Activated T-helper 1 cell treated with anti-CD3 and anti-CD28 coated beads, Interleukin-12 subunit alpha, Interleukin-12 subunit beta, Interleukin-2, Interleukin-4 antibody, amounts not matched to agents 30 ng/mL and 10 ng/mL and 1 ng/mL, durations not matched to agents 14 hours and 24 hours and 36 hours (primary cell): ENCODE measurements at places on chromosomes 11 and 22.

GRCh38 chr22:21952586-21953571 lies at the start of gene PPM1F:
TSS of gene PPM1F (minus strand) at chr22:21952848. CDS start at chr22:21946048, 6,800 bp downstream.
- peak; percentile 88 for DNase-seq
- peaks cover 3% of the 10 kb centered on the region for H3K36me3 ChIP-seq
- peak within 1 kb of the TSS; percentile 79 for H3K27ac ChIP-seq
- peaks cover 6% of the 10 kb centered on the region for H3K4me1 ChIP-seq

GRCh38 chr22:32030518-32031247 lies 12.4 kb upstream of the SLC5A1 start:
- no peak overlapping the region for H3K27ac ChIP-seq
- no peak overlapping the region for H3K4me3 ChIP-seq
- peaks cover 18% of the 10 kb centered on the region for H3K27me3 ChIP-seq
- H3K4me1 ChIP-seq, result no peaks in the 10 kb centered on the region
- H3K36me3 ChIP-seq, result no peaks in the 10 kb centered on the region

DNA sequence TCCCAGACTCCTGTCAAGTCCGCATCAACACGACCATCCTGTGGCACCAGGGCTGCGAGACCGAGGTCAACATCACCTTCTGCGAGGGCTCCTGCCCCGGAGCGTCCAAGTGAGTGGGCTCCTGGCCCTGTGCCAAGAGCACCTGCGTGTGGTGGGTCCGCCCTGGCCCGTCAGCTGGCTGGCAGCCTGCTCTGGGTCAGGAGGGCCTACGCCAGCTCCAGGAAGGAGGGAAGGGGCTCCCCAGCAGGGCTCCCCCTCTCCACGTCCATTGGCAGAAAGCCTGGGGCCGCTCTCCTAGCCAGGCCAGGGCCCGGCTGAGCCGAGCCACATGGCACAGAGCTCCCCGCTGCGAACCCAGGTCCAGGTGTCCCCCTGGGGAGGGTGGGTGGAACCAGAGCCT lies 37.8 kb downstream of the MUC5B start:
- peaks cover 4% of the 10 kb centered on the region for H3K4me1 ChIP-seq
- H3K4me3 ChIP-seq, result no peak overlapping the region
- DNase-seq, result no peak
- no peaks in the 10 kb centered on the region for H3K27me3 ChIP-seq
- peaks cover 3% of the 10 kb centered on the region for H3K36me3 ChIP-seq

- peaks cover 2% of the 10 kb centered on the region for H3K27me3 ChIP-seq
- peaks cover 26% of the 10 kb centered on the region for H3K4me1 ChIP-seq
- peaks cover 9% of the 10 kb centered on the region for H3K36me3 ChIP-seq
- H3K4me3 ChIP-seq, result no peak overlapping the region
Measured at GRCh38 chr11:121029813-121030445, 6.0 kb downstream of the TBCEL start.

DNA sequence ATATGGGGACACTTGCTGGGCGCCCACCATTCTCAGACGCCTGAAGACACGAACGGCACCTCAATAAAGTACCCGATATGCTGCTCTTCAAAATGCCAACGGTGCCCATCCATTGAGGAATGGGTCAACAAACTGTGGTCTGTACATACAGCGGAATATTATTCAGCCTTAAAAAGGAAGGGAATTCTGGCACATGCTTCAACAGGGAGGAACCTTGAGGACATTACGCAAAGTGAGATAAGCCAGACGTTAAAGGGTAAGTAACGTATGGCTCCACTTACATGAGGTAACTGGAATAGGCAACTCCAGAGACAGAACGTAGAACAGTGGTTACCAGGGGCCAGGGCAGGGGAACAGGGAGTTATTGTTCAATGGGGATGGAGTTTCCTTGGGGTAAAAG lies 28.0 kb downstream of the PRDM10 start:
- no peak overlapping the region for H3K4me3 ChIP-seq
- no peak overlapping the region for H3K27ac ChIP-seq
- H3K4me1 ChIP-seq, result no peaks in the 10 kb centered on the region
- peaks cover 3% of the 10 kb centered on the region for H3K36me3 ChIP-seq

DNA sequence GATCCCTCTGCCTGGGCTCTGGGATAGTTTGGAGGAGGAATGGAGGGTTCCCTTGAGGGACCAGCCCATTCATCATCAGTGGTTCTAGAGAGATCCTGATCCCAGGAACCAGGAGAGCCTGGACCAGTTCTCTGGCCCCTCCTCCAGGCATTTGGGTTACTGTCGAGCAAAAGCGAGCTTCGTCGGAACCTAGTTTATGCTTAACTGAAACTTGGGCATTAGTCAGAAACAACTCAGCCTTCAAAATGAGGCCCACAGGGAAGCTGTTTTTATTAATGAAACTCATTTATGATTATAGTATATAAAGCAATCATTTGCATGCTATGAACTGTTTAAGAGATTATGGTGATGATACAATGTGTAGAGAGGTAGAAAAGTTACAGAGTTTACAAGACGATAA lies 61.4 kb downstream of the LIF start:
- H3K27me3 ChIP-seq, result no peaks in the 10 kb centered on the region
- peak overlapping the region; percentile 42 for H3K4me3 ChIP-seq
- no peak for DNase-seq
- H3K4me1 ChIP-seq, result peaks cover 96% of the 10 kb centered on the region
- peaks cover 2% of the 10 kb centered on the region for H3K36me3 ChIP-seq

DNA sequence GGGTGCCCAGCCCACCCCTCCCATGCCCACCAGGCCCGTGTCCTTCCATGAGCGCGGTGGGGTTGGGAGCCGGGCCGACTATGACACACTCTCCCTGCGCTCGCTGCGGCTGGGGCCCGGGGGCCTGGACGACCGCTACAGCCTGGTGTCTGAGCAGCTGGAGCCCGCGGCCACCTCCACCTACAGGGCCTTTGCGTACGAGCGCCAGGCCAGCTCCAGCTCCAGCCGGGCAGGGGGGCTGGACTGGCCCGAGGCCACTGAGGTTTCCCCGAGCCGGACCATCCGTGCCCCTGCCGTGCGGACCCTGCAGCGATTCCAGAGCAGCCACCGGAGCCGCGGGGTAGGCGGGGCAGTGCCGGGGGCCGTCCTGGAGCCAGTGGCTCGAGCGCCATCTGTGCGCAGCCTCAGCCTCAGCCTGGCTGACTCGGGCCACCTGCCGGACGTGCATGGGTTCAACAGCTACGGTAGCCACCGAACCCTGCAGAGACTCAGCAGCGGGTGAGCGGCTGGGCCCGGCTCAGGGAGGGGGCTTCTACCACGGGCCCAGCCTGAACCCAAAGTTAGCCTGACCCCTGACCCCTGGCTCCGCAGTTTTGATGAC lies 3.0 kb downstream of the PKP3 start:
- no peak overlapping the region for H3K27ac ChIP-seq
- DNase-seq, result no peak
- no peak overlapping the region for H3K4me3 ChIP-seq
- H3K4me1 ChIP-seq, result no peaks in the 10 kb centered on the region

DNA sequence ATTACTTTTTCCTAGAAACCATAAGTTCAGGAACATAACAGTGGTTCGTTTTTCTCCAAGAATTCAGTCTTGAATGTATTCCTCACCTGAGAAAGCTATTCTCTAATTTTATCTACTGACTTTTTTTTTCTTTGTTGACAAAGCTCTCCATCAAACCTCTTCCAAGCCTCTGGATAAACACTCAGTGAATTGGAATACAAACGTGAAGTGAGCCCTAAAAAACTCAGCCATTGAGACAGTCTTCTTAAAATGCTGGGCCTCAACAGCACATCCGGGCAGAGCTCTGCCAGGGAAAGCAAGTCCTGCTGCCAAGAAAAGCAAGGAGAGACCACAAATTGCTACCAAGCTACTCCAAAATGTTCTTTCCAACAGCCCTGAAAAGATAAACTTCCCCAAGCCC lies 7.7 kb upstream of the SLC1A2 start:
- no peak overlapping the region for H3K4me3 ChIP-seq
- peaks cover 42% of the 10 kb centered on the region for H3K27me3 ChIP-seq
- no peak overlapping the region for H3K27ac ChIP-seq
- no peaks in the 10 kb centered on the region for H3K36me3 ChIP-seq

DNA sequence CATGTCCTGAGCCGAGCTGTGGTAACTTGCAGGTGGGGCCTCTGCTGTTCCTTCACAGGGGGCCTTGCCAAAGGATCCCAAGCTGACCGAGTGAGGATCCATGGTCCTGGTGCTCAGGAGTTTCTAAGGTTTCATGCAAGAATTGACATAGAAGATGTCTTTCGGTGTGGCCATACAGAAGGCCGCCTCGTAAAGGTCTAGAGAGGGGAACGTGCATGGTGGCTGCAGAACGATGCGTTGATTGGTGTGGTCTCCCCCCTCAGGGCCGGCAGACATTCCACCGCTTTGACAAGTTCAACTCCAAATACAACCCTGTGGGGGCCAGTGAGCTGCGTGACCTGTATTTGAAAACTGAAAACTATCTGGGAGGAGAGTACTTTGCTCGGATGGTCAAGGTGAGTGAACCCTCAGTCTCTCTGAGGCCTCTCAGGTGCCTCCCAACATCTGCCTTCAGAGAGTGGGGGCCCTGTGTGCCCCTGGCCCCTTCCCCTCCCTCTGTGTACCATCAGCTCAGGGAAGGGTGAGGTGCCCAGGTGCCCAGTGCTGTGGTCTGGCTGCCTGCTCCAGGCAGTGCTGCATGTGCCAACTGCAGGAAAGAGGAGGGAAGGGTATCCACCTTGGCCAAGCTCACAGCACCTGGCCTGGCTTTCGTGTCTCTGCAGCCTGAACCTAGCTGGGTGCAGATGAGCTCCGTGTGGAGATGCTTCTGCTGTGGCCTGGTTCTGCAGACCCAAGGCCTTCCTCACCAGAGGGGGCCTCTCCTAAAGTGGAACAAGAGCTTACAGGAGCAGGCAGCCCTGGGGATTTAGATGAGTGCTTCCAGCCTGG lies 39.8 kb downstream of the AMPD3 start:
- H3K27ac ChIP-seq, result no peak overlapping the region
- peaks cover 28% of the 10 kb centered on the region for H3K36me3 ChIP-seq
- no peak for DNase-seq
- H3K4me3 ChIP-seq, result no peak overlapping the region
- no peaks in the 10 kb centered on the region for H3K27me3 ChIP-seq

GRCh38 chr11:68798221-68798813 lies 43.4 kb downstream of the CPT1A start:
- H3K27ac ChIP-seq, result no peak overlapping the region
- H3K36me3 ChIP-seq, result peaks cover 8% of the 10 kb centered on the region
- no peaks in the 10 kb centered on the region for H3K4me1 ChIP-seq

- peaks cover 18% of the 10 kb centered on the region for H3K27me3 ChIP-seq
- no peaks in the 10 kb centered on the region for H3K36me3 ChIP-seq
- DNase-seq, result no peak
- no peak overlapping the region for H3K4me3 ChIP-seq
Measured at GRCh38 chr22:37409459-37410050, 17.7 kb downstream of the ELFN2 start.

GRCh38 chr22:30830907-30831306 lies 136.2 kb downstream of the OSBP2 start:
- H3K4me3 ChIP-seq, result no peak overlapping the region
- H3K36me3 ChIP-seq, result no peaks in the 10 kb centered on the region
- peaks cover 4% of the 10 kb centered on the region for H3K27me3 ChIP-seq
- no peak for DNase-seq
- no peaks in the 10 kb centered on the region for H3K4me1 ChIP-seq

- no peak overlapping the region for H3K27ac ChIP-seq
- no peak overlapping the region for H3K4me3 ChIP-seq
- no peak for DNase-seq
- no peaks in the 10 kb centered on the region for H3K4me1 ChIP-seq
Measured at GRCh38 chr22:25120093-25120561, 79.5 kb upstream of the CRYBB3 start.

DNA sequence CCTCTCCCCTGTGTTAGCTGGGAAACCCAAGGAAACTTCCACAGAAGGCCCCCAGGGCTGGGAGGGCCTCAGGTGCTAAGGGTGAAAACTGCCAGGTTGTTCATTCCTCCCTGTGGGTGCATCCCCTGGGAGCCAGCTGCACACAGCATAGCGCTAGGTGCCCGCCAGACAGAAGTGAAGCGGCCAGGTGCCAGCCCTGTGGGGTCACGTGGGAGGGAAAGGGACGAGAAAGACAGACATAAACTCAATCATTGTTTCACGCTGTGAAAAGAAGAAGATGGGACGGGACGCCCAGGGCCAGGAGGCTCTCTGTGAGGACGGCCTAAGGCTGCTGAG lies 31.6 kb upstream of the HMOX1 start:
- no peak overlapping the region for H3K27ac ChIP-seq
- DNase-seq, result no peak
- peaks cover 4% of the 10 kb centered on the region for H3K36me3 ChIP-seq
- H3K4me3 ChIP-seq, result no peak overlapping the region
- H3K27me3 ChIP-seq, result peaks cover 3% of the 10 kb centered on the region
- H3K4me1 ChIP-seq, result peaks cover 27% of the 10 kb centered on the region

- H3K36me3 ChIP-seq, result no peaks in the 10 kb centered on the region
- H3K4me3 ChIP-seq, result no peak overlapping the region
- H3K4me1 ChIP-seq, result no peaks in the 10 kb centered on the region
- no peak overlapping the region for H3K27ac ChIP-seq
Measured at GRCh38 chr11:2742611-2743426, 43.0 kb upstream of the KCNQ1OT1 start.

GRCh38 chr11:95790123-95790932 lies at the start of gene CEP57:
TSS of gene CEP57 (plus strand) at chr11:95790498. CDS start at chr11:95790699, 201 bp downstream.
- DNase-seq, result peak; percentile 93
- peaks cover 70% of the 10 kb centered on the region for H3K4me1 ChIP-seq
- H3K27me3 ChIP-seq, result no peaks in the 10 kb centered on the region
- H3K27ac ChIP-seq, result peak within 1 kb of the TSS; percentile 100
- peak within 1 kb of the TSS; percentile 96 for H3K4me3 ChIP-seq
- H3K36me3 ChIP-seq, result peaks cover 32% of the 10 kb centered on the region

DNA sequence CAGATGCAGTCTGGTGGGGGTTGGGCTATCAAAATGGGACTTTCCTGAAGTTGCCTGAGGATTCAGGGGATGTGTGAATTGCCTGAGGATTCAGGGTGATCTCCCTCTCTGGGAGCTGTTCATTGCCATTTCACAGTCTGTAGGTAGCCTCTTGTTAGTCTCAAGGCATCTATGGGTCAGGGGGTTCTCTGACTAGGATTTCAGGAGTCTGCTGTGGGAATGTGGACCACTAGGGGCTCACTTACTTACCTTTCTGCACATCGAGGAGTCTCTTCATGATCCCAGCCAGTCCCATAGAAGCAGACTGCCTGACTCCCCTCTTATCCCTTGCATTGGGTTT lies 54.0 kb downstream of the KCNQ1OT1 start:
- no peak overlapping the region for H3K27ac ChIP-seq
- H3K27me3 ChIP-seq, result no peaks in the 10 kb centered on the region
- H3K36me3 ChIP-seq, result peaks cover 4% of the 10 kb centered on the region
- H3K4me1 ChIP-seq, result no peaks in the 10 kb centered on the region
- H3K4me3 ChIP-seq, result no peak overlapping the region

DNA sequence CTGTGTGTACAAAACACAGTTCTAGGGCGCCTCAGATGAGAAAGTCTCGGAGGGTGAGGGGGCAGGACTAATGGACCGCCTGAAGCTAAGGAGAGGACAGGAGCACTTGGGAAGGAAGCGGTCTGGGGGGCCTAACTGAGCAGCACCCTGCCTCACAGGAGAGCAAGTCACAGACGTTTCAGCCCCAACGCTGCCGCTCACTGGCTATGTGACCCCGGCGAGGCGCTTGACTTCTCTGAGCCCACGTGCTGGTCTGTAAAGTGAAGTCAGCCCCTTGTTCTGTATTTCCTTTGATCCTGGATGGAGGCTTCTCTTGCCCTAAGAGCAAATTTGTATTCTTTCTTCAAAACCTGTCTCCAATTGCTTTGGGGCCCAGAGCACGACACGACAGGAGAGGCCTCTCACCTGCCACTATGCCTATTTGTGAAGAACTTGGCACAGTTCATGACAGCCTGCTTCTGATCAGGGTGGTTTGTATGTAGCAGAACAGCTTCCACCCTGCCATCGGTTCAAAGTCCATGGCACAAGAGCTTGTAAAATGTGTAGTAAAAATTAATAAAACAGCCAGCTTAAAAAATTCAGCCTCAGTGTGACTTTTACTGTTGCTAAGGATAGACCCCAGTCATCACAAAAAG lies 59.1 kb downstream of the WNT11 start:
- H3K27ac ChIP-seq, result no peak overlapping the region
- H3K4me1 ChIP-seq, result peaks cover 5% of the 10 kb centered on the region
- no peaks in the 10 kb centered on the region for H3K27me3 ChIP-seq
- DNase-seq, result no peak
- H3K4me3 ChIP-seq, result no peak overlapping the region
- H3K36me3 ChIP-seq, result no peaks in the 10 kb centered on the region
